Activated CD4-positive, alpha-beta T cell treated with anti-CD3 and anti-CD28 coated beads for 36 hours (primary cell): ENCODE measurements at places on chromosomes 5 and 9.

GRCh38 chr9:33136721-33137670, 30.1 kb downstream of the B4GALT1 start:
- no peak for DNase-seq

DNA sequence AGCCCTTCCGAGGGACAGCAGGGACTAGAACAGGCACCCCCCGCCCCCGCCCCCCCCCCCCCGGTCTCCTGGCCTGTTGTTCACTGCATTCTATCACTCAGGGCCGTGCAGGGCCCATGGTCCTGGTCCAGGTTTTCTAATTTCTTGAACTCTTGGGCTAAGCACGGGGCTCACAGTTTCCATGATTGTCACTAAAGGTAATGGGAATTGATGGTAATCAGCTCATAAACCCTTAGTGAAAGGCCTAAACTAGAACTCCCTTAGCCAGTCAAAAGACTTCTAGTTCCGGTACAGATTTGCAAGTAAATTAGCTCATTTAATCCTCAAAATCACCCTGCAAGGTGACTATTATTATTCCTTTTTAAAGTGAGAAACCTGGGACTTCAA, 14.7 kb upstream of the PWWP2A start:
- DNase-seq, result no peak

DNA sequence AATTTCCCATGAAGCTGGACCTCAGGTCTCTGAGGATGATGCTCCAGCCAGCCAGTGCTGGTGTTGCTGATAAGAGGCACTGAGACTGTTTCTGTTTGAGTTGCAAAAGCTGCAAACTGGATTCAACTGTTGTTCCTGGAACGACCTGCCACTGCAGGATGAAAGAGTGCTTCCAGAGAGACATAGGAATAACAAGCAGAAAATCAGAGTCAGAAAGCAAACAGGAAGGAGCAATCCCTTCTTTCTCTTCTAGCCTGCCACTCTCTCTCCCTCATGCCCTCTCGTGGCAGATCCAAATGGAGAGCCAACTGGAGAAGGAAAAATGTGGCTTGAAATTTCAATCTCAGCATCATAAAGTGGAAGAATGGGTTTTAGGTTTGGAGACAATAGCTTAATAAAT, 110.4 kb downstream of the STARD4 start:
- DNase-seq, result no peak

GRCh38 chr9:70954126-70954525, 167.3 kb downstream of the TRPM3 start:
- no peak for DNase-seq

DNA sequence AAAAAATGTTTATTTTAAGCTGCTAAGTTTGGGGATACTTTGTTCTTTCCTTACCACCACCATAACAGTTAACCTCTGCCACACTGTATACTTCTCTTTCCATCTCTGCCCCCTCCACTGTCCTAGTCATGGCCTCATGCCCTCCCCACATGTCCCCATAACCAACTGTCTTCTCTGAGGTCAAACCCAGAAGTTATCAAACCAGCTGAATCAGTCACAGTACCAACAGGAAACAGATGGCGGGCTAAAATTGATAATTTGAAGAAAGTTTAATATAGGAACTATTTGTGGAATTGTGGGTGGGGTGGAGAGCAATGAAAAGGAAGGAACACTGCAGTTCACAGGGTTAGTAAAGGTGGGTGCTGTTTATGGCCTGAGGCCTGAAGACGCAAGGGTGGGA, 5.7 kb upstream of the DCTN4 start:
- DNase-seq, result no peak

DNA sequence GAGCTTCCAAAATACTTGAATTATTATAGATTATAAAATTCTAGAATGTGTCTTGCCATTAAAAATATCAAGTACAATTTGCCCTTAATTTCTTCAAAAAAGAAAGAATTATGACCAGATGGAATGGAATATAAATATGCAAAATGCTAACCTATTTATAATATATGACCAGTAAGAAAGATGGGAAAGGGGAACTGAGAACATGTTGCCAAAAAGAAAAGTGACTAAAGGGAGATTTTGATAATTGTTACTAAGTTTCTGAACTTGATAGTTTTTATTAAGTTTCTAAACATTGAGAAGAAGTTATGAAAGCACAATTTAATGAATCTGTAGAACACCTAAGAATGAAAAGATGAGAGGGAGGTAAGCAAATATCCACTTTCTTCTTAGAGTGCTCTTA, 188.4 kb upstream of the NR4A3 start:
- no peak for DNase-seq

DNA sequence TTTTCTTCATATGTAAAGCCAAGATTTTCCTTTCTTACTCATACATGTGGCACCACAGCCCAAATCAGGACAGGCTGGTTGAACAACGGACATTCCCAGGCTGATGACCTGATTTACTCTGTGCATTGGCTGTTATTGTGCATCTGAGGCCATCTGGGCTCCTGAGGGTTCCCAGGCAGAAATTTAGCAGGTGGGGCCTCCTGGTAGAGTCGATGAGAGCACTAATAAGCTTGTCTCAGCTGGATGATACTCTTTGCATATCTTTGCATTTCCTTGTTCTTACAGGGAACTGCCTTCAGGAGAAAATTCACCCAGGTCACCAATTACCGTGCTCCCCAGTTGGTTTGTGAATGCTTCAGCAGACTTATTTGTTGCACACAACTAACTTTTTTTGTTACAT, 605.1 kb downstream of the ELAVL2 start:
- no peak for DNase-seq

GRCh38 chr5:76941442-76941841, 11.4 kb upstream of the CRHBP start:
- no peak for DNase-seq

GRCh38 chr9:9750719-9751118, 862.1 kb downstream of the PTPRD start:
- DNase-seq, result no peak

GRCh38 chr9:104950838-104951237, 22.9 kb upstream of the ABCA1 start:
- no peak for DNase-seq

GRCh38 chr9:120845255-120845654, 2.5 kb upstream of the PSMD5 start:
- DNase-seq, result peak; percentile 79

DNA sequence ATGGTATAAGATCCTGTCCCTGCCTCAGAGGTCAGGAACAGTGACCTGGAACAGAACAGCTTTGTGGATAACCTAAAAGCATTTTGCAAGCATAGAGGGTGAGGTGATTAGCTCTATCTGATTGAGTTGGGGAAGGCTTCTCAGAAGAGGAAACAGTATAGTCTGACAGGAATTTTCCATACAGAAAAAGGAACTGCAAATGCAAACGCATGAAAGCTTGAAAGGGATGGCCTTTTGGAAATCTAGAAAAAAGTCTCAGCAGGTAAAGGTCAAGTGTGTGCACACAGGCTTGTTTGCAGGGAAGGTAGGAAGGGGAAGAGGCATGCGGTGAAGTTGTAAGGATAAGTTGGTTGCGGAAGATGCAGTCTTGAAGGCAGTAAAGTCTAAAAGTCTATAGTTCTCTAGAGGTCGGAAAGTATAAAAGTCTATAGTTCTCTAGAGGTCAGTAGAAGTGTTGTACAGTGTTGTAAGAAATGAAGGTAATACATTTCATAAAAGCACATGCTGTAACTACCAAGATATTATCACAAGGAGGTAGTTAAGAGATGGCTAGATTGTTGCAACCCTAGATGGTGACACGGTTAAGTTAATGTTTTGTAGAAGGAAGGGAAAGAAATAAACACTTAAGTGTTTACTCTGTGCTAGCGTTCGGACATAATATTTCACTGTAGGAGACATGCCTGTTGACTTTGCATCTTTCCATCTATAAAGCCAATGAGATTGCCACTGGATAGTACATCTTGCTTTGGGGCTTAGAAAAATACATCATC, 16.7 kb upstream of the HSPB3 start:
- DNase-seq, result no peak

- no peak for DNase-seq
Observed at GRCh38 chr5:108649646-108650045, 98.1 kb upstream of the FER start.

- no peak for DNase-seq
Observed at GRCh38 chr9:137123468-137123837, 8.9 kb upstream of the DPP7 start.

GRCh38 chr5:115544043-115544435, 536 bp downstream of the FEM1C start:
- DNase-seq, result peak; percentile 76

DNA sequence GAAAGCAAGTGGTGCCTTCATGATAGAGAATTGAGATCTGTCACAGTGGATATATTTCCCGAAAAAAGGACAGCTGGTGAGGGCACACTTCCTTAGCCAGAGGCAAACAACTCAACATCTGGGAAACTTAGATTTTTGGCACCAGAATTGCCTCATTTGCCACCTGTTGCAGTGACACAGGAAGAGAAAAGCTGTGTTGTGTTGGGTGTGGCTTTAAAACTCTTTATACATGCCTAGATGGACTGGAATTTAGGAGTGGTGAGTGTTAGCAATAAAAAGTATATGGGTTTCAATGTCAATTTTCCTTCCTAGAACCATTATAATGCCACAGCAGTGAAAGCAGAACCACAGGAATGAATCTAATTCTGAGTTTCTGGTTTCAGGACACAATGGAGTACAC, 62.6 kb upstream of the CEMIP2 start:
- DNase-seq, result no peak

GRCh38 chr5:89087551-89088318, 204.8 kb upstream of the MEF2C start:
- no peak for DNase-seq

DNA sequence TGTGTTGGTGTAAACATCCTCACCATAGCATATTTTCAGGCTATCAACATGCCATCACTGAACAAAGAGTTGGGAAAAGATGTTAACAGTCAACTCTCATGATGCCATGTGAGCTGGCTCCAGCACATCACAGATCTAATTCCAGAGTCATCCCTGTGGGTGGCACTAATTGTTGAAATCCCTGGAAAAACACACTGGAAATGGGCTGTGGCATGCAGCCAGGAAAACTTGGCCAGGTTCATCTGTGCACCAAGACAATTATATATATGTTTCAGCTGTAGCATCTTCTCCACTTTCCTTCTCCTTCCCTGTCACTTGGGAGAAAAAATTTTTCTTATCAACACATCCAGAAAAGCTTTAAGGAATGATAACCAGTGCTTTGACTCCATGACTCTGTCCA, 313.7 kb downstream of the TRIM32 start:
- no peak for DNase-seq

GRCh38 chr9:89596937-89597555, 7.8 kb upstream of the GADD45G start:
- DNase-seq, result no peak

DNA sequence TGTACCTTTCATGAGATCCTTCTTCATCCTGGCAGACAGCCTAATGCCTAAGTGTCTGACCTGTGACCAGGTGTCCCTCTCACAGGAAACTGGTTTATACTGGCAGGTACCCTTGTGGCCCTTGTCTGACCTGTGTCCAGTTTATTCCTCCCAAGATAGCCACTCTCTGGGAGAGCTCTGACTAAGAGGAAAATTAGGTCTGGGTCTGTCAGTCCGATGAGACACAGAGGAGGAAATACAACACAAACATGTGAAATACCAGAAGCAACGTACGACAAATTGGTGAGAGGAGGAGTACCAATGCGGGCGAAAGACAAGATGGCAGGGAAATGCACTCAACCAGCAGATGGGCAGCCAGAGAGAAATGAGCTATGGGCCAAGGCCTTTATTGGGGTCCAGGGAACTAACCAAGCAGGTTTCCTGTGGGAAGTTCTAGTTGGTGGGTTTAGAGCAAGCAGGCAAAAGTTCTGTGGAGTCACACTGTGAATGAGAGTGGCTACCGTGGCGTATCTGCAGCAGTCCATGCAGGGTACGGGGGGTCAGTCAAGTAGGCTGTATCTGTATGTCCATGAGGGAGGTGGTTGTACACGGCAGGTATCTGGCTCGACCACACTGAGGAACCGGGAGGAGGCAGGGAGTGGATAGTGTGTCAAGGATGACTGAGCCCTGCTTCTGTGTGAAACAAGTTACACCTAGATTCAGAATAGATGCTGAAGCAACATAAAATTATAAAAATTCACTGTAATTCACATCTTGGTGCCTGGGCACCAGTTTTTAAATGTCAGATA, 109.0 kb downstream of the MLLT3 start:
- DNase-seq, result no peak

DNA sequence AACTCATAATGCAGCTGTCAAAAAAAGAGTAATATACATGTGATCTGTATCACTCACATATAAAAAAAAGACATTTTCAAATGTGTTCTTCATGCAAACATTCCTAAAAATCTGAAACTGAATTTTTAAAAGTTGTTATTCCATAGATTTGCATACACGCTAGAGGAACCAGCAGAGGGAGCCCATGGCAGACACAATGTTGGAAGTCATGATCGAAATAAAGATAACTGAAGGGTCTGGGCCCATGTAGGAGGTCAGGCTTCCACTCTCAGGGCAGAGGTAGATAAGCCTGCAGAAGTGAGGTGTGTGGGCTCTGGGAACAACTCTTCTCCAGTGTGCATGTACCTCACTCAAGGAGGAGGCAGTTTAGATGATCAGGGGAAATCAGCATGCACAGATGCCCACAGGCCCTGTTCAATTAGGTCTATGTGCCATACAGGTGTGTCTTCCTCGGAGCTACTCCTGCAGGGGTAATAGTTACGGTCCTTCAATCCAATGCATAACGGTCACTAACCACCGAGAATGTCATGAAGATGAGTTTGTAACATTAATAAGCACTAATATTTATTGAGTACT, 208.6 kb downstream of the EPB41L4A start:
- peak; percentile 26 for DNase-seq
